Hepatocyte (in vitro differentiated cells): ENCODE measurements at places on chromosomes 12 and 14.

DNA sequence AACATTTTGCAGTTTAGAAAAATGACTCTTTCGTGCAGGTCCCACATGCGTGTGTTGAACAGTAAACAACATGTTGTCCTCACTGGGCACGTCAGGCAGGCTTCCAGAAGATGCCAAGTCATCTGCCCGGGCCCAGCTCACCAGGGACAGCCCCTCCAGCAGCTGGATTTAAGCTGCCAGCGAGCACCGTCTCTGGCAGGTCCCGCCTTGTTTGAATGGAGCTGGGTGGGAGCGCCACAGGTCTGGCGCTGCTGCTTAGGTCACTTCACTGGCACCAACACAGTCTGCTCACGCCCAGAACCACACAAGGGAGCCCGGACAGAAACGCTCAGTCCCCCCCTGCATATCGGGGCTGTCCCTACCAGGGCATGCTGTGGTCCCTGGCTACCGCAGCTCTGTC, 33.1 kb upstream of the MMP17 start:
- no peak for DNase-seq

DNA sequence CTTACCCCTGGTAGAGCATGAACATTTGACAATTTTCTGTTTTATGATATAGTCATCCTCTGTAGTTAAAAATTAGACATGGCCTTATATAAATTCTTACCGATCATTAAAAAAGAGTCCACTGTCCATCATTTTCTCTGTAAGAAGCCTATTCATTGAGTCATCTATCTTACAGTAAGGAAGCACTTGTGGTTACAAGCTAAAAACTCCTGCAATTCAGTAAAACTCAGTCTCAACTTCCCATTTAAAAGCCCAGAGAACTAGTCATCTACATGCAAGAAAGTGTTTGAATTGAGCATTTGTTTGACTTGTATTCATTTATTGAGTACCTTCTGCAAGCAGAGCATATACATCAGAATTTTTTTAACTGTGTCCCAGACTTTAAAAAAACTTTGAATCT, 63.3 kb downstream of the GTF2A1 start:
- DNase-seq = no peak

GRCh38 chr12:6823182-6824084, 1.8 kb downstream of the GPR162 start:
- peak; percentile 6 for DNase-seq

GRCh38 chr12:57072661-57073060, 5.9 kb downstream of the NEMP1 start:
- no peak for DNase-seq

DNA sequence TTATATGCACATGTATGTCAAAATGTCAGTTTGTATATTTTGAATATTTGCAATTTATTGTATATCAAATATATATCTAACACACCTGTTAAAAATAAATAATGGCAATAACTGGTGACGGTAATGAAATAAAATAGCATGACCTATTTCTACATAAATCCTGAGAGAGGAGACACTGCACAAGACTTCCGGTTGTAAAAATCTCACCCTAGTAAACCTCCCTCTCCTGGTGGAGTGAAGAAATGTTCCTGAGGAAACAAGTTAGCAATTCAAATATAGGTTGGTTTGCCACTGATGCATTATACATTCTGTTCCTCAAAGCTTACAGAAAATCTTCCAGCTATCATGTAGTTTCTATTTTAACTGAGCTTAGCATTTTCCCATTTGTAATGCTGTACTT, 166.1 kb upstream of the SYT10 start:
- peak; percentile 44 for DNase-seq

DNA sequence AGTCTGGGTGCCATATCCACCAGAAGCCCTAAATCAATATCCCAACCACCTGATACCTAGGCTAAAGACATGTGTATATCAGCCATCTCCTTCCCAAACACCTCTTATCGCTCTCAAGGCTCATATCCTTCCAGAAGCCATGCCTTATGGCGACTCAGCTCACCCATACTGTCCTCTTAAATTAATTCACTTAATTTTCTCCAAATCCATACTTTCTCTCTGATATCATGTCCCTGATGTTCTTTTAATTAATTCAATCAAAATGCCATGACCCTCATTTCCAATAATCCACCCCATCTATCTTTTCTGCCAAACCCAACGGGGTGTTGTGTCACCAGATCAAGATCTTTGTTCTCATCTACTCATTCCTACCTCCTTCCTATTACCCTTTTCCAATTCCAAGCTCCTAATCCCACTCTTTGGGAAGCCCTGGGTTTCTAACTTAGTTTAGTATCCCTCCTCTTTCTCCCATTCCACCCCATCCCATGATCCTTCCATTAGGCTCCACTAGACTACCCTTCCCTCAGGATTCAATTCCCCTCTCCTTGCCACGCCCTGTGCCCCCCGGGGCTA, 723 bp downstream of the ATF7 start:
- no peak for DNase-seq

GRCh38 chr12:88227263-88227662, 85.2 kb downstream of the TMTC3 start:
- no peak for DNase-seq

DNA sequence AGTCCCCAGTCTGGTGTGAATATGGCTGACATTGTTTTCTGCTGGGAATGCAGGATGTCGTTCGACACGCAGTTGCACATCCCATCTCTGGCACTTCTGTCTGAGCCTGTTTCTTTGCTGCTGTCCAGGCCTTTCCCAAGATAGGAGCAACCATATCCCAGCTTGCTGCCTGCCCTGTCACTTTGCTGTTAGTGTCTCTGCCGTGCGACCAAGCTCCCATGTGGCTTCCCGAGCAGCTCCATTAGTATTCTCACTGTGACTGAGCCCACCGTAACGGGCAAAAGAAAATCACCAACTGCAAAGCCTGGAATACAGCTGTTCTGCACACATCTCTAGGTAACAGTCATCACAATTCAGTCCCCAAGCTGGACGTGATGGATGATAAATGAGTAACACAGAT, 66.0 kb upstream of the CPSF6 start:
- DNase-seq = no peak

DNA sequence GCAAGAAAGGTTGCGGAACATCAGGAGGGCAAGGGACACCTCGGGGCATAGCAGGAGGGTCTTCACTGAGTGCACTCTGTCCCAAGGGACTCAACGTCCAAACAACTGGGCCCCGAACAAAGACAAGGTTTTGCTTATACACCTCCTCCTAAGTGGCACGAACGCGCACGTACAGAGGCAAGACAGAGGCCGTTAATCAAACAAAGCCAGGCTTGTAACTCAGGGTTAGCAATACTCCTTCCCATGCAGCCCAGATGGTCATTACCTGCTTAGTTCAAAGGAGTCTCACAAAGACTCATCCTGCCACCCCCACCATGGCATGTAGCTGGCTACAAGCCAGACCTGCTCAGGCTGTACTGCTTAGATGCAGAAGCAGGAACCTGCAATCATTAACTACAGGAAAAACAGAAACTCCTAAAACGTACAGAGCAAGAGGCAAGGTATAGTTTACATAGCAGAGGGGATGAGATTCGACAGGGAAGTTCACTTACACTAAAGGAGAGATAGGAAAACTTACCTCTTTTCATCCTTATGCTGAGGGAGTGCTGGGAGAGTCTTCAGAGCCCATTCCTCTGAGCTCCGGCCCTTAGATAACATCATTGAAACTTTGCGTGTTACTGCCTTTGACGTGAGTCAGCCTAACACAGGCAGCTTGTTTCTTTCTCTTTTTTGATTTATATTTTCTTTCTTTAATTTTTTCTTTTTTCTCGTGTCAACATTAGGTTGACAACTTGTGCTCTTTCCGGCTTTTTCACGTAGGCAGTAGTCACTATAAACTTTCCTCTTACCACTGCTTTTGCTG, 1319.1 kb downstream of the TMEM121 start:
- no peak for DNase-seq

DNA sequence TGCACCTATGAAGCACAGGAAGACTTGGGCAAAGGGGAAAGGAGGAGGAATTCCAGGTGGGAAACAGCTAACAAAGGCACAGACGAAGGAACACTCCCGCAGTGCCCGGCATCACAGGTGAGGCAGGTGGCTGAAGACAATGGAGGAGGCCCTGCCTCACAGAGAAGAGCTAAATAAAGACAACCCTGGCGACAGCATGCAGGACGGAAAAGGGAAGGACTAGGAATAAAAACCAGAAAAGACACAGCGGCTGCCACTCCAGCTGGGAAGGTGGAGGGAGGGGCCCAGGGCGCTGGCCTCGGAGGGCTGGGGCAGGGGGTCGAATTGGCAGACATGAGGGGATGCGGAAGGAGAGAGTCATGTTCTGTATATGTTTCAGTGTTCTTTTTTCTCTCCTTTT, 43.0 kb upstream of the ANO2 start:
- DNase-seq = no peak

- DNase-seq = peak; percentile 53
Observed at GRCh38 chr14:100015251-100015655, 50.0 kb upstream of the EVL start.

DNA sequence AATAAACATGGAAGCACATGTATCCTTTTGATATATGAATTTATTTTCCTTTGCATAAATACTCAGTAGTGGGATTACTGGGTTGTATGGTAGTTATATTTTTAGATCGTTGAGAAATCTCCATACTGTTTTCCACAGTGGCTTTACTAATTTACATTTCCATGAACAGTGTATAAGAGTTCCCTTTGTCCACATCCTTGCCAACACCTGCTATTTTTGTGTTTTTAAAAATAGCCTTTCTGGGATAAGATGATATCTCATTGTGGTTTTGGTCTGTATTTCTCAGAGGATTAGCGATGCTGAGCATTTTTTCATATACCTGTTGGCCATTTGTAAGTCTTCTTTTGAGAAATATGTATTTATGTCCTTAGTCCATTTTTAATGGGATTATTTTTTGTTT, 329.2 kb upstream of the KITLG start:
- no peak for DNase-seq

DNA sequence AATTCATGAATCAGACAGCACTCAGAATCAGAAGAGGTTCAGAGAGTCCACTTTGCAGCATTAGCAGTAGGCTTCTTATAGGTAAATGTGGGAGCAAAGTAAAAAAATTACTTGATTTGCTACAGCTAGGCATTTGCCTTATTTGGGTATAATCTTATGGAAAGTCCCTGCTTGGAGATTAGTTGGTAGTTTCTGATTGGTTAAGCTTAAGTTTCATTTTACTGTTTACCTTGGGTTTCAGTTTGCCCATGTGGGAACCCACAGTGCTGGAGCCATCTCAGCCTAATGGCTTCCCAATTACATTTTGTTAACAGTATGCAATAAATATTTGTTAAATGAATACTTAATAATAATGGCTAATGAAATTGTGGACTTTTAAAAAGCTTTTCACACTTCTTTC, 311.0 kb upstream of the FLRT2 start:
- no peak for DNase-seq

- DNase-seq = no peak
Observed at GRCh38 chr12:84698576-84699333, 213.8 kb downstream of the SLC6A15 start.

- peak; percentile 65 for DNase-seq
Observed at GRCh38 chr14:68510201-68511128, 282.4 kb downstream of the ZFP36L1 start.

- DNase-seq = no peak
Observed at GRCh38 chr12:95351748-95352147, 122.2 kb upstream of the METAP2 start.

DNA sequence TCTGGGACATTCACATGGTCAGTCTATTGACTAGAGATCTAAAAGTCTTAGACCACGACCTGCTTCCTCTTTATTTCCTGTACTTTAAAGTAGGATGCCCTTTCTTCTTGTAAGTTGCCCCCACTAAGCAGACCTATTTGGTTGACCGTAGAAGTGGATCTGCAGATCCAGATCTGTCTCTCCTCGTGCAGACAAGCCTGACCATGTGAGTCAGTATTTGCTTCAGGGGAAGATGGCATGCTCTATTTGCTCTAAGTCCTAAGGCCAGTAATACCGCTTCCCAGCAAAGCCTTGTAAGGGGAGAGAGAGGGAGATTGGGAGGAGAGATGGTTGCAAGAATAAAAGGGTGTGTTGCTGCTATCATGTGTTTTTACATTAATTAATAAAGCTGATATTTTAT, 46.8 kb downstream of the KCNC2 start:
- DNase-seq = no peak

DNA sequence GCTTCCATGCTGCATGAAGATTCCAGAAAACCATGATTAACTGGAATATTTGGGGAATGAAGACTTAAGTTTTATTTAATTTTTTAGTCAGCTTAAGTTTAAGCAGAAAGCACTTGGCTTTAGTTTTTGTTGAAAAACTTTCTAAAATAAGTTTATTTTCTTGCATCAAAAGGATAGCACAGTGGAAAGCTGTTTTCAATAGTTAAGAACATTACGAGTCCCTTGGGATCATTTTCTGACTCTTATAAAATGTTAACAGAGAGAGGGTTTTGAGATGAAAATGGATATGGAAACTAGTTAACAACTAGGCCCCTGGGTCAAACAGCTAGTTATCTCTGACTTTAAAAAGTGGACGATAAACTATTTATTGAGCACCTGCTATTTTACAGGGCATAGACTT, 181.9 kb upstream of the SLC38A2 start:
- DNase-seq = no peak

GRCh38 chr14:32565256-32565655, 236.2 kb downstream of the AKAP6 start:
- DNase-seq = no peak

DNA sequence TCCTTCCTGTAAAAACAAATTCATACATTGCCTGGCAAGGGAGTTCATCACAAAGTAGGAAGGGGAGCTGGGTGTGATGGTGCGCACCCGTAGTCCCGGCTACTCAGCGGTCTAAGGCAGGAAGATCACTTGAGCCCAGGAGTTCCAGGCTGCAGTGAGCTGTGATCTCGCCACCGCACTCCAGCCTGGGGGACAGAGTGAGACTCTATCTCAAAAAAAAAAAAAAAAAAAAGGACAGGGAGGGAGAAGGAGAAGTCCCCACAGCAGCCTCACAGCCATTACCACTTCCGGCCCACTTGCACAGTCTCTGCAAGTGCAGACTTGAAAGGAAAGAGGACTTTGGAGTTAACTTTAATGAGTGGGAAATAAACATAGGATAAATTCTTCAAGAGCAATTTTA, 121.0 kb downstream of the FBXL14 start:
- no peak for DNase-seq

DNA sequence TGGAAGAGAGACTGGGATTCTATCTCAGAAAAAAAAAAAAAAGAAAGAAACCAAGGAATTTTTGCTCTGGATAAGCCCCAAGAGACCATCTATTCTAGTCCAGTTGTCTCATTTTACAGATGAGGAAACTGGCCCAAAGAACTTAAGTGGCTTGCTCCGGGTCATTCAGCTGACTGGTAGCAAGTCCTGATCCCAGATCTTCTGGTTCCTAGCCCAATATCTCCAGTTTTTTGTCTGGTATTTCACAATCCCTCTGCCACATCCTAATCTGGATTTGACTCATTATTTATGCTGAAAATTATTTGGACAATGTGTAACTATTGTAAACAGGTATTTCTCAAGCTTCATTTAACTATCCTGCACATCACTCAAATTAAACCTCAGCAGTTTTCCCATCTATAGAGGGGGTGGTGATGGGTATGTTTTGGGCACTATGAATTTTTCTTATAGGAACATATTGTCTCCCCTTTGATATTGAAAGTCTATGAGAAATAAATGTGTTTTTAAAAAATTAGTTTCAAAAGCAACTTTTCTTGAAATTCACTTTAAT, 43.4 kb downstream of the PPP2R5E start:
- no peak for DNase-seq

GRCh38 chr14:100438678-100439592, 115.8 kb downstream of the SLC25A47 start:
- DNase-seq = peak; percentile 84

GRCh38 chr14:84410344-84410743, 1119.6 kb upstream of the FLRT2 start:
- DNase-seq = no peak

GRCh38 chr14:31080484-31080883, 54.3 kb upstream of the STRN3 start:
- no peak for DNase-seq

GRCh38 chr12:123064885-123065619, 84.6 kb downstream of the ARL6IP4 start:
- DNase-seq = no peak
